GM23248 (cell line): ENCODE measurements at places on chromosomes 5 and 9. TPM values are rescaled to one million over a fixed set of nuclear protein-coding genes. Genes with fewer than 3 reads are reported as not detected.

NTRK2 gene
- total RNA-seq: not detected in 2 replicates

DNA sequence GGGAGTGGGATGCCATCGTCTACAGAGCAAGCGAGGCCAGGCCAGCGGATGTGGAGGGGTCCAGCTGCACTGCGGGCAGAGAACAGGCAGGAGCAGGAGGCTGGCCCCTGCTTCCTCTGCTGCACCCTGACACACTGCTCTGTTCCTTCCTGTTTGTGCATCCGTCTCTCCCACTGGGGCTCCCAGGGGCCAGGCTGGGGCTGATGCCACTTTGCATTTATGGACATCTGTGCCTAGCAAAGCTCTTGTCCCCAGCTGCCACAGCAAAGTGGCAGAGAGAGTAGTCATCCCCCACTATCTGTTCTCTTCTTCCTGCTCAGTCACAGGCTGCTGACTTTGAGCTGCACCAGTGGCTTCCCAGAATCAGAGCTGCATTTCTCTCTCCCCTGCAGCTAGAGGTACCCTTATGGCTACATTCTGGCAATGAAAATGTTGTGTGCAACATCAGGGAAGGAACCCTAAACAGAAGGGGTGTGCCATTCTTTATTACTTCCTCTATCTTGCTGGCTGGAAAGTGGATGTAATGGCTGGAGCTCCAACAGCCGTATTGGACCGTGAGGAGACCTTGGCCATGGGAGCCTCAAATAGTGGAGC lies 4.2 kb upstream of the NINJ1 start:
- DNase-seq: no peak

DNA sequence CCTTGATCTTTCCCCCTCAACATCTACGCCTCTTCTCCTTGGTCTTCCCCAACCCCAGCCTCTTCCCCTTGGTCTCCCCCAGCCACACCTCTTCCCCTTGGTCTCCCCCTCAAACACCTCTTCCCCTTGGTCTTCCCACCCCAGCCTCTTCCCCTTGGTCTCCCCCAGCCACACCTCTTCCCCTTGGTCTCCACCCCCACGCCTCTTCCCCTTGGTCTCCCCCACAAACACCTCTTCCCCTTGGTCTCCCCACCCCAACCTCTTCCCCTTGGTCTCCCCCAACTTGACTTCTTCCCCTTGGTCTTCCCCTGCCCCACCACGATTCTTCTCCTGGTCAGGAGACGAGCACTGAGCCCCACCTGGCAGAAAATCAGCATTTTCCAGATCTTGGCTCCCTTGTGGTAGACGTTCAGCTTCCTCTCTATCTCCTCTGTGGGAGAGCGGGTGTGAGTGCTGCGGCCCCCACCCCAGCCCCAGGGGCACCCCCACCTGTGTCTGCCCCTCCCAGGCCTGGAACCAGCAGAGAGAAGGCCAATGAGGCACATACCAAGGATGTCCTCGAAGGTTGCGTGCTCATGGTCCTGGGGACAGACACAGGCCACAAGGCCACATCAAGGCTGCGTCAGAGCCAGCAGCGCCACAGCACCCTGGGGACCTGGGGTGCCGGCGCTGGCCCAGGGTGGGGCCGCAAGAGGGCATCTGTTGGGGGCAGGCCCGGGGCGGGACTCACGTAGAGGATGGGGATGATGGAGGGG lies 7.0 kb downstream of the NSMF start:
- no peak for DNase-seq

F2RL2 gene
- under 0.01 TPM in 1 of 2 replicates, not detected in the other for total RNA-seq

PCDHB5 gene
- 0.43 and 1.3 TPM in 2 replicates for total RNA-seq

TICAM2 gene
- 1.9 and 12.3 TPM in 2 replicates for total RNA-seq

DMRTA1 gene
- total RNA-seq: 0.11 TPM in 1 of 2 replicates, not detected in the other

PRR7 gene
- total RNA-seq: 23.9 and 24.8 TPM in 2 replicates

DNA sequence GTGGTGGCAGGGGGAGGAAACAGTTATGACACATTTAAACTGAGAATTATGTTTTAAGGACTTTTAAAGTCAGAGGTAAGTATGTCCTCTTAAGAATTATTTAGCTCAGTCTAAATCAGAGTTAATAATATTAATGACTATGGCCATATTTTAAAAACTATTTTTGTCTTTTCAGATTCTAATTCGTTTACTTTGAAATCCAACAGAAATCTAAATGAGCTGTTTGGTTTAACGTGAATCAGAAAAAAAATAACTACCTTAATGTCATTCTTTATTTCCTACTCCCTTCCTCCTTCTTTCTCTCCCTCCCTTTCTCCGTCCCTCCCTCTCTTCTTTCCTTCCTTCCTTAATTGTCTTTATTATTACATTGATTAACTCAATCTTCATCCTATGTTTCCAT lies 14.7 kb downstream of the C1QTNF3 start:
- no peak for DNase-seq

- DNase-seq: no peak
Observed at GRCh38 chr5:22844155-22844554, 9.0 kb downstream of the CDH12 start.

MLANA gene
- not detected in 2 replicates for total RNA-seq

GRCh38 chr9:132239999-132240840 lies 78.4 kb downstream of the NTNG2 start:
- no peak for DNase-seq

TMEM232 gene
- total RNA-seq: 1.3 and 6.2 TPM in 2 replicates

DNA sequence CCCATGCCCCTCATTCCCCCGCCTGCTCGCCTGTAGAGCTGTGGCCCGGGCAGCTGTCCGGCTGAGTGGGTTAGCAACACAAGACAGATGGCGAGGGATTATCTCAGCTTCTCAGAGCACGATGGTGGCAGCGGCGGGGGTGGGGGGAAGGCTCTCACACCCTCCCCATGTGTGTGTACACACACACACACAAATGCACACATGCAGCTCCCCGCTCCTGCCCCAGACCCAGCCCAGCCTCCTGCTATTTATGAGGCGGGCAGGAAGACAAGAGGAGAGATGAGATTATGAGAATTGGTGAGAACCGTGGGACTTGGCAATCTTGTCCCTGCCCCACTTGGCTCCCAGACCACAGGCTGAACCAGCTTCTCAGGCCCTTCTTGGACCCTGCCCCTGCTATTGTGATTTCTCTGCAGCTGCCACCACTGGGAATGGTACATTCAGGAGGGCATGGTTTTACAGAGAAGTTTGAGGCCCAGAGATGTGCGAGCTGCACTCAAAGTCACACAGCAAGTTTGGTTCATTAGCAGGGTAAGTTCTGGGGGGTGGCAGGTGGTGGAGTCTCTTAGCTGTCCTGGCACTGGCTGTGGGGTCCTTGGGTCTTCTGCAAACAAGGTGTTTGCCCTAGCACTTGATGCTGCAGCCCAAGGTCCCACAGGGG lies 51.0 kb upstream of the PSD2 start:
- no peak for DNase-seq

DNA sequence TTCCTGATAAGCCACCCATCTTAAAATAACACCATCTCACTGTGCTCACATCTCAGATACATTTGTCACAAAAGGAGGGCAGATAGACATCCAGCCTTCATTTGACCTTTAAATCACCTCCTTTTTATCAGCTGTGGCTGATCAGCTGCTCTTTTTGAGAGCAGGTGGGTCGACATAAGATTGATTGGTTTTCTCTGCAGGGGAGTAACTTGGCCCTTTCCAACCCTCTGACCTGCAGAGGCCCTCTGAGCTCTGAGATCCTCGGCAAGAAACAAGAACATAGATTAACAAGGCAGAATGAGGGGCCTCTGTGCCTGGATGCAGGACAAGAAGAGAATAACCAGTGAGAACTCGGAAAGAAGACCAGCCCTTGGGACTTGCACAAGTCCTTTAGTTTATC lies 33.5 kb upstream of the GLRA1 start:
- no peak for DNase-seq

GRCh38 chr5:29077451-29077850 lies 2039.1 kb upstream of the CDH9 start:
- no peak for DNase-seq

TLX3 gene
- total RNA-seq: not detected in 2 replicates

DNA sequence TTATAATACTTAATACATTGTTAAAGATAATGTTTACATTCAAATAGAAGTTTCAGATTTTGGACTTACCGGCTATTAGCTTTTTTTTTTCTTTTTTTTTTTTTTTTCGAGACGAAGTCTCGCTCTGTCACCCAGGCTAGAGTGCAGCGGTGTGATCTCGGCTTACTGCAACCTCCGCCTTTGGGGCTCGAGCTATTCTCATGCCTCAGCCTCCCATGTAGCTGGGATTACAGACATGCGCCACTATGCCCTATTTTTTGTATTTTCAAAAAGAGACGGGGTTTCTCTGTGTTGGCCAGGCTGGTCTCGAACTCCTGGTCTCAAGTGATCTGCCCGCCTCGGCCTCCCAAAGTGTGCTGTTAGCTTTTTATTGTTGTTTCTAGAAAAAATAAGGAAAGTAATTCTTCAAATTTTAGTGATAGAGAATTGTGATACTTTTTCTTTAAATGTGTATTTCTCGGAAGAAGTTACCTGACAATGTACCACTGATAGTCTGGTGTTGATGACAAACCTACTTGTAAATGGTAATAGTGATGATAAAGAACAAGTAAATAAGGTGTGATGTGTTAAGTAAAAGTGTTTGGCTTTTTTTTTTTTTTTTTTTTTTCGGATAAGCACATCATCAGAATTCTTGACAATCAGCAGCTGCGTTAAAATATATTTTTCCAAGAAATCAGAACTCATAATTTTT lies 2.7 kb downstream of the CDC42SE2 start:
- DNase-seq: no peak

GRCh38 chr9:136775191-136775590 lies 10.9 kb upstream of the LCN15 start:
- DNase-seq: no peak

DNA sequence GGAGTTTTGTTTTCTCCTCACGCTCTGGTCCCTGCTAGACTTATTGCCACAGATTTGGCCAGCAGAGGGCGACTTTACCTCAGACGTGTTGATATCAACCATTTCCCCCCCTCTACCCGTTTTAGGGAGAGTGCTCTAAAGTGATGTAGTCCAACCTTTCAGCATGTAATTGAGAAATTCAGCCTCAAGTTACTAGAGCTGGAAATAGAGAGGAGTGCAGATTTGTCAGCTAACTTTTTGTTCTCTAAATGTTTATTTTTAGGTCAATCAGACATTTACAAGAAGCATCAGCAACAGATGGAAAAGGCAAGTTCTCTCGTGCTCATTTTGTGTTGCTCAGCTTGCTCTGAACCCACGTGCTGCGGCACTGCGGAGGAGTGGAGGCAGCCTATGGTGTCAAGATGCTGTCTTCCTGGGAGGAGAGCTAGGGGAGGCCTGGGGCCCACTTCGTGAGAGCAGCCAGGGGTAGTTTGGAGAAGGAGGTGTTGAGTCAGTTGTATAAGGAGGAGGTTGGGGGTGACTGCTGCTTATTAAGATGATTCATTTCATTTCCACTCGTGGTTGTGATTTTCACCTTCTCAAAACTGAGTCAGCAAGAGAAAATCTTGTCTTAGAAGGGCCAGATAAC lies 53.6 kb downstream of the GPR107 start:
- DNase-seq: peak; percentile 89
